ENCODE measurements at places on chromosomes 6 and 20.

DNA sequence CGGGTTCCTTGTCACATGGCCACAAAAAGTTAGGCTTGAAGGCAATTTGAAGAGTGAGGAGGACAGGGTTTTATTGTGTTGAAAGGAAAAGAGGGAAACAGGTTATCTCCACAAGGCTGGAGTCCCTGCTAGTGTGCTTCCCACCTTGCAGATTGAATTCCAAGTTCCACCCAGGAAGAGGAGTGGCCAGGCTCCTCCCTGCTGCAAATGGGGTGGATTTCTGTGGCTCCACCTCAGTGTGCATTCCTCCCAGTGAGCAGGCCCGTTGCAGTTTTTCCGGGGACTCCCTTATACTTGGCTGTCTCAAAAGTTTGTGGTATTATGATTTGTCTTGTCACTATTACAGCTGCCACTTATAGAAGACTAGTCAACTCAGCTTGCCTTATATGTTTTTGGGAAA lies 281.8 kb upstream of the PLCB4 start:
- no peak for DNase-seq

GRCh38 chr6:112086744-112087135 lies 542 bp downstream of the TUBE1 start:
- DNase-seq, result peak; percentile 64

DNA sequence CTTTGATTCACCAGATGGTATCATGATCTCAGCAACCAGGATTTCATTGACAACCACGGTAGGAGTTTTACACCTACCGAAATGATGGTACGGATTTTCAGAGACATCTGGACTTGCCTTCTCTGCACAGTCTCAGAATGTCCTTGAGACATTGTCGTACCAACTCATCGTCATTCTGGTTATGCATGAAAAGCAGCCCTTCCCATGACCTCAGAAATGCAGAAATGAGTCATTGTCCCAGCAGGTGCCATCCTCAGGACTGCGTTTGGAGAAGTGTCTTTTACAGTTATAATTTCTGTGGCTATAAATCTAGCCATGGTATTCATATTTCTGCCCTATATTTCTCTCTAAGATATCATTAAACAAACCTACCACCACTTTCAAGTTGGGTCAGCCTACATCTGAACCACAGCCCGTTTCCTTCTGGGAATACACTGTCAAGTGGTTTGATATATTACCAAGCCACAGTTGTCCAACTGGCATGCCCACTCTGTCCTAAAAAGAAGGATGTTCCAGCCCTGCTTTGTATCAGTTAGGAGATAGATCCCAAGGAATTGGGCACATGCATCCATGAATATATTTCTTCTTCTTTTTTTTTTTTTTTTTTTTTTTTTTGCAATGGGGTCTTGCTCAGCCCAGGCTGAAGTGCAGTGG lies 7.5 kb upstream of the BFSP1 start:
- DNase-seq, result no peak

DNA sequence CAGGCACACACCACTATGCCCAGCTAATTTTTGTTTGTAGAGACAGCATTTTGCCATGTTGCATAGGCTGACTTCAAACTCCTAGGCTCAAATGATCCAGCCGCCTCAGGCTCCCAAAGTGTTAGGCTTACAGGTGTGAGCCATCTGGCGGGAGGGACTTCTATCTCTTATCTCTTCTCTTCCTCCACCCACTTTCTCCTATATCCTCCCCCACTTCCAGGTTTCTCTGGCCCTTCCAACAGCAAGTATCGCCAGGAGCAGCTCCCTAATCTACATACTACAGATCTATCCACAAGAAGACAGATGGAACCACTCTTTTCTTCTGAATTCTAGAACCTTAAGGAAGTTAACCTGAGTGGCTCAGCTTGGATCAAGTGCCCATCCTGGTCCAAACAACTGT lies 5.1 kb upstream of the TOP1 start:
- no peak for DNase-seq

DNA sequence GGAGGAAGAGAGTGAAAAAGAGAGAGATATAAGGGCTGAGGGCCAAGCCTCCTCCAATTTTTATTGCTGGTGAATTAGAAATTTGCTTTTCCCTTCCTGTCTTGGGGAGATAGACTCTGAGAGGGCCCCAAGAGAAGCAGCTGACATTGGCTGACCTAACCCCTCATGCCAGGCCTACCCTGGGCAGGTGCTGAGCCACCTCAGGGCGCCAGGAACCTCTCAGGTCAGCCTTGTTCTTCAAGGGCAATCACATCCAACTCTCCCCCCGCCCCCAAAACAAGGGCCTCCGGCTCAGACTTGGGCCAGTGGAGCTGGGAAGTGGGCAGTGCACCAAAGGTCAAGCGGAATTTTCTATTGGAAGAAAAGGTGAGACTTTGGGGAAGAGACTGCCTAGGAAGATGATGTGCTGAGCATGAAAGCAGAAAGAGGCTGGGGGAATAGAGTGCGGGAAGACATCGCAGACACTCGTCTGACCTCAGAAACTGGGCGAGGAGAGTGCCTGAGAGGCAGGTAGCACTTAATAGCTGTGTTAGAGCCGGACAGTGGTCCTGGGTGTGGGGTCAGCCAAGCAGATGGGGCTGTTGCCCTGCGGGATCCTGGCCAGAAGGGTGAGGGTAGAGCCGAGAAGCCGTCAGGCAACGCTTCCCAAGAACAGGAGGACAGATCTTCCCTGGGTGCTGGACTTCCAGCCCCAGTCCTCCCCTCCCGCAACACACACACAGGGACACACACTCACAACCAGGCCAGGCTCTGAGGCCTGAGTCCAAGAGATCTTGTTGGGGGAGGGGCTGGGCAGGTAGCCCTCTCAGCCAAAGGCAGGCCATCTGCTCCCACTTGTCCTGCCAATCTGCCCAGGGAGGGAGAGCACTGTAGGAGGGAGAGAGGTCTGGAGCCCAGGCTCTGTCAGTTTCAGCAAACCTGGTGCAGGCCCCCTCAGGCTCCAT lies 3.7 kb upstream of the FASTKD5 start:
- no peak for DNase-seq

GRCh38 chr6:150755042-150755441 lies 110.5 kb upstream of the MTHFD1L start:
- DNase-seq, result no peak

DNA sequence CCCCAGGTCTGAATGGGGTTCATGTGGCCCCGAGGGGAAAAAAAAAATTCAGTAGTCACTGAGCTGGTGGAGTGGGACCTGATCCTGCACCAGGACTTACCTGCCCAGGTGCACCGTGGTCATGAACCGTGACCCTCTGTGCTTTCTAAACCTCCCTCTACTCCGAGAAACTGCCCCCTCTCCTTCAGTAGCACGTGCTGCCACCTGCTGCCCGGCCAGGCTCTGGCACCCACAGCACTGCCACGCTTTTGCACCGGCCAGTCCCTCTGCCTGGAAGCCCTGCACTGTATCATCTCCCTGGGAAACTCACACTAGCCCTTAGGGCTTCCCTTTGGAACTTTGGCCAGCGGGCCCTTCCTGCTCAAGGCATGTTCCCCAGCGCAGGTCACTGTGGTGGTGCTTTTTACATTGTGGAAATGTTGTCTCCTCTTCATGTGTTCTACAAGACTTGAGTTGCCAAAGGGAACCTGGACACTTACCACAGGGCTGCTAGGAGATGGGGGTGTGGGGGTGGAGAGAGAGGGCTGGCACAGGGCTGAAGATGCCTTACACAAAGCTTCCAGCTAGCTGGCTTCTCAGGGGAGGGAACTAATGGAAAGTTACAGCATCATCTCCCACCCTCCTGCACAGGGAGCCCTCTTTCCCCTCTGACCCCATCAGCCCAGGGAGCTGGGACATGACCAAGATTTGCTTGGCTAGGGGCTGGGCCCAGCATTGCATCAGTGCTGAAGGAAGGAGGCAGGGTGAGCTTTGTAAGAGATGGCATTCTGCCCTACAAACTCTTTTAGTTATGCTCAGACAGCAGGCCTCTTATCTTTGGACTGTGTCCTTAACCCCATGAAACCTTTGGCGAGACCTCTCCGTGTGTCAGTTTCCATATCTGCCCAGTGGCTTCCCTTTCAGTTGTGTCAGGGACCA lies 2.5 kb upstream of the PTPRT start:
- DNase-seq, result no peak

- no peak for DNase-seq
These were observed 41.9 kb upstream of the TMEM170B start for GRCh38 chr6:11495565-11496145.

GRCh38 chr6:340991-341827 lies 48.9 kb downstream of the DUSP22 start:
- no peak for DNase-seq

- DNase-seq, result no peak
These were observed 20.9 kb downstream of the TPX2 start for GRCh38 chr20:31759836-31760518.

GRCh38 chr20:64079273-64080012 lies at the start of gene RGS19:
Gene RGS19 (minus strand): TSS chr20:64079518. CDS start chr20:64076886, 2,632 bp downstream.
- DNase-seq, result peak; percentile 41

DNA sequence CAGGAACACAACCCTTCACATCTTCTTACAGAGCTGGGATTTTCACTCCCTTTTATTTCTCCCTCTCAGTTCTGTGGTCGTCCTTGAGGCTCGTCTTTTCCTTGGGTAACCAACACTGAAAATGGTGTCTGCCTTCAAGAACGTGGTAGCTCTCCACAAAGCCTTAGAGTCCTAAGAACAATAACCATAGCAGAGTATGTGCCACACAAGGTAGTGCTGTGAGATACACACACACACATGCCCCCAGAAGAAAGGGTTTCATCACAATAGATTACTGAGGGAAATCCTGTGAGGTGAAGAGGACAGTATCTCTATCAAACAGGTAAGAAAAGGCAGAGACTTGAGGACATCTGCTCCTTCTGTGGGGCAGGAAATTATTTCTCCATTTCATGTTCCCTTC lies 104.8 kb upstream of the HDAC2 start:
- DNase-seq, result no peak

- DNase-seq, result peak; percentile 55
These were observed 66.6 kb downstream of the EZR start for GRCh38 chr6:158752613-158753012.

DNA sequence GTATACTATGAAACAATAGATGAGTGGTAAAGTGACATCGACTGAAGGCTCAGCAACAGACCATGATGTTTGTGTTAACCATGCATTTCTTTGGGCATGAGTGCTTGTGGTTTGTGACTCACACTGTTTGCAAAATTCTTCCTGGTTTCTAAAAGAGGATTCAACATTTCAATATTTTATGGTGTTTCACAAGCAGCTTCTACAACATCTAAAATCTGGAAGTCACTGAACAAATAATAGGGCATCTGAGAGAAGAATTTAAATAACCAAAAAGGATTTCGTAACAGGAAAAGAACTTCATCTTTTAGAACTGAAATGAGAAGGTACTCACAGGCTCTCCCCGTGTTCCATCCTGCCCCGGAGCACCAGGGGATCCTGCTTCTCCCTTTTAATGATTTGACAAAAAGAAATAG lies 146.2 kb downstream of the COL21A1 start:
- peak; percentile 98 for DNase-seq

DNA sequence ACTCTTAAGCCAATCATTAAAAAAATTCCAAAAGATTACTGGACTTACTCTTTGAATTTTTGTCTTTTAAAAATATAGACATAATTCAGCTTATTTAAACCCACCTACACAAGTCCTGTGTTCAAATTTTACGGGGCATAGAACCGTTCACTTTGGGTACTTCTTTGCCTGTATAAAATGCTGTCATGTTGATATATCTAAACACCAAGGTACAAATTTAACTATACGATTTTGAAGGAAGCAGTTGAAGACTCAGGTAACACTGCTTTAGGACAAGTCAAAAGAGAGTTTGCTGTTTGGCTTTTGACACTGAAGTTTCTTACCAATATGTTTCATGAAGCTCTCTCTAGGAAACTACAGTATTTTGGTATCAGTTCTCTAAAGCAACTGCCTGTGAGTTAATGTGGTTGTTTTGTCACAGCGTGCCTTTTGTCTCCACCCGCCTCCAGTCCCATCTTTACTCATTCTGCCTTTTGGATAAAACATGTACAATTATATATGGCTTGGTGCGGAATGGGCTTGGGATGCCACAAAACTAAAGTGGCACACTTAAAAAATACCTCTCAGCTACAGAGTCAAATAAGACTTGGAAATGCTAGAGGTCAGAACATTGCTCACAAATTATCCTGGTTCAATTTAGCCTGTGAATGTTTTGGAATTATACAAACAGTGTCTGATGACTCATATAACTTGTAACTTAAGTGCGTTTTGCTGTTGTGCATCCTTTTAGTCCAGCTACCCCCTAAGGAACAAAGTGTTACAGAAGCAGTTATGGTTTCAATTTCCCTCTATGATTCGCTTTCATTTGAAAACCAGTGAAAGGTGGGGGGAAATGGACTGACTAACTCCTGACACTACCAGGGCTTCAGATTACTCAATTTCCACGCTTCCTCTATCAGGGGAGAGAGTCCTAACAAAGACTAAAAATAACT lies 38.7 kb downstream of the RGS17 start:
- DNase-seq, result peak; percentile 93

GRCh38 chr6:113588646-113589045 lies 268.5 kb upstream of the MARCKS start:
- no peak for DNase-seq

DNA sequence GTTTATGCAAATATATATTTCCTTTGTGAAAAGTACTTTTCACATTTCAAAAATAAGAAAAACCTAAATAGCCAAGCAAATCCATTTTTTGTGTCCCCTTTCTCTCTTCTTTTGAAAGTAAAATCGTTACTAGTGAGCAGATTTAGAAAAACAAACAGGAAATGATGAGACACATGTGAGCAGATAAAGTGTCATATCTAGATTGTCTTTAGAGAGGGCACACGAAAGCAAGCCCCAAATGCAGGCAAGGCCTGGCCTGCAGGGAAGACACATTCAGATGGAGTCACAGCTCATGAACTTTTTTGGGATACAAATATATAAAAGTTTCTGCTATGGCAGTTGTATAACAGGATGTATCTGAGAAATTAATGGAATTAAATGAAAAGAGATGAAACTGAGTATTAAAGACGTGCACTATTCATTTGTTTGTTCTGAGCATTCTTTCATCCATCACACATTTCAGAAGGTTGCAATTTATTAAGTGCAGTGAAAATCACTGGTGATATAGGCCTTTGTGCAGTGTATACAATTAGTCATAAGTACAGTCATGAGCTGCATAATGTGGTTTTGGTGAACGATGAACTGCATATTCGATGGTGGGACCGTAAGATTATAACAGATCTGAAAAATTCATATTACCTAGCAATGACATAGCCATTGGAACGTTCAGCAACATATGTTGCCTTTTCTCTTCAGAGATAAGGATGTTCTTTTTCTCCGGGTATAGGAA lies 101.4 kb downstream of the PACRG start:
- no peak for DNase-seq

GRCh38 chr6:78810698-78811097 lies 56.7 kb upstream of the IRAK1BP1 start:
- DNase-seq, result peak; percentile 90

GRCh38 chr6:124924333-124924759 lies 37.9 kb upstream of the RNF217 start:
- no peak for DNase-seq

DNA sequence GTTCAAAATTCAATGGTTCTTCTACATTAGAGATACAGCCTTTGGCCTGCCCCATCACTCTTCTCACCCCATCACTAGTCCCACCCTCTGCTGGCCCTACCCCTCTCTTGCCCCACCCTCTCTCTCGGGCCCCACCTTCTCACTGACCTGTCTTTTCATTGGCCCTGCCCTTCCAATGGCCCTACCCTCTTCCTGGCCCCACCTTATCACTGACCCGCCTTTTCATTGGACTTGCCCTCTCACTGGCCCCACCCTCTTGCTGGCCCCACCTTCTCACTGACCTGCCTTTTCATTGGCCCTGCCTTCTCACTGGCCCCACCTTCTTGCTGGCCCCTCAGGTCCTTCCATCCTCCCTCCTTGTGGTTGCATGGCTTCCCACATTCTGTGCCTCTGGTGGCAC lies 107.2 kb upstream of the PLEKHG1 start:
- peak; percentile 7 for DNase-seq

All from cardiac fibroblast (primary cell).